ENCODE measurements at places on chromosomes 3 and 15.

- no peak for DNase-seq
These were observed 154.6 kb upstream of the ICE2 start for GRCh38 chr15:60633426-60633968.

DNA sequence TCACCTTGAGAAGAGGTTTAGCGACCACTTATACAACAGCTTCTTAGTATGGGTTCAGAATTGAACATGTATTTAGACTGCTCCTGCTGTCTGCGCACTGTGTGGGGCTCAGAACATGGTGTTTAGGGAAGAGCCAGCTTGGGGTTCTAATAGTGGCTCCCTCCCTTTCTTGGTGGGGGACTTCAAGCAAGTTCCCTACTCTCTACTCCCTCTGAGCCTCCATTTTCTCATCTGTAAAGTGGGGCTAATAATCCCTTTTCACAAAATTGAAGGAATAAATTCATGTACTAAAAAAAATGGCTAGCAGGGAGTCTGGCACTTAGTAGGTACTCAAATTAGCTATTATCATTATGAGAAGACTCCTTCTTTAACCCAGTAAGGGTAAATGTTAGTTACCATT is 97.5 kb upstream of the SPATA12 start:
- no peak for DNase-seq

DNA sequence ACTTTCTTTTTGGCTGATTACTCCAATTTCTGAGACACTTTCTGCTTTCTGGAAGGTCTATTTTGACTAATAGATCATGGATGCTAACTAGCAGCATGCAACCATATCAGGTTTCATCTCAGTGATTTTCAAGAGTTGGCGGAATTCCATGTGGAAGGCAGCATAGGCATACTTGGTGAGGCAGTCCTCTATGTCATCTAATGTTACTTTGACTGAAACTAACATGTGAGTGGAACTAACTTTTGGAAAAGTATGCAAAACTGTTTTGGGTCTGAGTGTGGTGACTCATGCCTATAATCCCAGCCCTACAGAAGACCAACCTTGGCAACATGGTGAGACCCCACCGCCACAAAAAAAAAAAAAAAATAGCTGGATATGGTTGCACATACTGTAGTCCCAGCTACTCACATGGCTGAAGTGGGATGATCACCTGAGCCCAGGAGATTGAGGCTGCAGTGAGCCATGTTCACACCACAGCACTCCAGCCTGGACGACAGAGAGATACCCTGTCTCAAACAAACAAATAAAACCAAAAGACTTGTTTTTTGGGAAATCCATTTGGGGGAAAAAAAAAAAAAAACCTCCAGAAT is 1033.7 kb downstream of the ROBO1 start:
- DNase-seq: no peak

GRCh38 chr3:18445401-18446148 is 20.4 kb upstream of the SATB1 start:
- no peak for DNase-seq

DNA sequence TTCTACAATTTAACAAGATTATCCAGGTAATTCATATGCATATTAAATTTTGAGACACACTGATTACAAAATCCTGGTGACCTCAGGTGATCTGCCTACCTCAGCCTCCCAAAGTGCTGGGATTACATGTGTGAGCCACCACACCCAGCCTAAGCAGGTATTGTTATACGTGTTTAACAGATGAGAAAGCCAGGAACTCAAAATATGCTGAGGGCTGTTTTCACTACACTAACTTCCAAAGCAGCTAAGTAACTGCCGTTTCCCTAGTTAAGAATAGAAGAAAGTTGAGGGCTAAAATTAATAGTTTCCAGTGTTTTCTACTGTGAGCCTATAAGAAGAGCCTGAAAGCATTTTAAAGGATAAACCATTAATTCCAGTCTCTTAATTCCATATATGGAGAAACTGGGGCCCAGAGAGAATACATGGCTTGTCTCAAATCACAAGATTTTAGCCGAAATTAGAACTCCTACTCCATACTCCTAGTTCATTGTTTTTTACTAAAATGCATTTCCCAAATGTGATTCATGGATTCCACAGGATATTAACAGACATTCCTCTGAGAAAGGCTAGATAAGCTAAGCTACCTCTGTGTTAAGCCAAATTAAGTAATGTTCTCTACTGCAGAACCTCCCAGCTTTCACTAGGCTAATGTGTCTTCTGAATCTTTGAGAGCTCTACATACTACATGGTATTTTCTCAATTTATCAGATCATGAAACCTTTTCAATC is 17.0 kb upstream of the AVEN start:
- DNase-seq: peak; percentile 64

GRCh38 chr3:49296781-49297411 is 19.9 kb upstream of the C3orf62 start:
- no peak for DNase-seq

DNA sequence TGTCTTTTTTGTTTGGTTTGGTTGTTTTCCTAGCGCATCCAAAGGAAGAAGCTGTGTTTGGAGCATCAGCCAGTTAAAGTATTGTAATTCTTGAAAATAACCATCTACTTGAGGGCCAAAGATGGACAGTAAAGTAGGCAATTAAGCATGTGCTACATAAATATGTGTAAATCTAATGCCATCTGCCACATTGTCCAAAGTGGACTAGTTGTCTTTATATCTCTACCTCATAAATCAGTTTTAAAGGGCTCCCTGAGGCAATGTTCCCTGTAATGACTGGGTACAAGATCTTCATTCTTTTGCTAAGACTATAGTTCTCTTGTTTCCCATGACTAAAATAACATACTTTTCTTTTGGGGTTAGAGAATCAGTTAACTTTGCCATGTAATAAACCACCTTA is 460.0 kb upstream of the RARB start:
- no peak for DNase-seq

DNA sequence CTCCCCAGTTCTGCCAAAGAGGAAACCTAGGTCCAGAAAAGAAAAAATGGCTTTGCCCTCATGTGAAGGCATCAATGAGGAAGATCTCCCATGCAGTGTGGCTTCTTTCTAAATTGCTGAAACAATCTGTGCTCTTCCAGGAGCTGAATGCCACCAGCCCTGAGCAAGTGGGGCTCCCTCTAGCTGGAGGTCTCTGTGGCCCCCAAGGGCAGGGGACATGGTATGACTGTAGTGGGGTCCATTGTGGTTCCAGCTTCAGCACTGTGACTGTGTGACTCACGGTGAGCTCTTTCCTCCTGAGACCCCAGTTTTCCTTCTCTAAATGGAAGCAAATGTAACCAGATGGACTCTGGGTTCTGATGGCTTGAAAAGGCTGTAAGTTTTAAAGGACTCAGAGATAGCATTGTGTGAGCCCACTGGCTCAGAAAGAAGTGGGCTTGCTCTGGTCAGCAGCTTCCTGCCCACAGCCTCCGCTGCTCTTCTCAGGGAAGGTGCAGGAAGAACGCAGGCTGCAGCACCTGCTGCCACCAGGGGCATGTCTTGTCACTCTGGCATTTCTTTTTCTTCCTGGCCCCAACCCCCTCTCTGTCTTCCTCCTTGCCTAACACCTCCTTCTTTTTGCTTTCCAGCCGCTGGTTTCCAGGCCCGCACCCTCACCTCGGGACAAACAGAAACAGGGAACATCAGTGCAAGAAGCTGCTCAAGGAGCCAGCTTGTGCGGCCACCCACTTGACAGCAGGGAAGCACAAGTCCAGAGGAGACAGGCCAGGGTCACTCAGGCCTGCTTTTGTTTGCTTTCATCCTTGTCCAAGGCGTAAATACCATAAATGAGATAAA is 5.8 kb upstream of the CXCR6 start:
- DNase-seq: no peak

DNA sequence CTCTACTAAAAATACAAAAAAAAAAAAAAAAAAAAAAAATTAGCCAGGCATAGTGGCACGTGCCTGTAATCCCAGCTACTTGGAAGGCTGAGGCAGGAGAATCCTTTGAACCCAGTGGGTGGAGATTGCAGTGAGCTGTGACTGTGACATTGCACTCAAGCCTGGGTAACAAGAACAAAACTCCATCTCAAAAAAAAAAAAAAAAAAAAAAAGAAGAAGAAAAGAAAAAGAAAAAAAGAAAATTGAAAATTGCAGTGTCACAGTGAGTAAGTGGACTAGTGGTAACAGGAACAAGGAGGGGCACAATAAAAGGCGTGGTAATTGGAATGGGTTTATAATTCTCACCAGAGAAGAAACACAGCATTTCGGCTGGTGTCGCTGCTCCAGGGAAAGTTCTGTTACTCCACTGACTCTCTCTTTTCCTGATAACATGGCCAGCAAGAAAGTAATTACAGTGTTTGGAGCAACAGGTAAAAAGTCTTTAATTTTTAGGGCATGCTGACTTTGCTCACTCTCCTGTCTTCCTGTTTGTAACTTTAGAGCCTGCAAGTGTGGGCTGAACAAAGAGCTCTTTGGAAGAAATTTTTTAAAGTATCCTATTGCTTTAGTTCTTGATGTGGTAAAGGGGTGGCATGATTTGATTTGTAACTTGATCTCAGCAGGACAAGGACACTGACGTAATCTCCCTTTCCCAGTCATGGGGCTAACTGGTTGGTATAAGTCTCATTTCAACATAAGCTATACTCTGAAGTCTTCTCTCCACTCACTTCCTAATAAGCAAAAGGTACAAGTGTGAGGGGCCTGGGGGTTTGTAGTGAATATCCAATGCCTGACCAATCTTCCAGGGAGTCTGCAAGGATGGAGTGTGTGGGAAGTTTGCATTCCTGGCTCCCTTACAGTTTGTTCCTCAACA is 22.1 kb upstream of the TRA2B start:
- no peak for DNase-seq

DNA sequence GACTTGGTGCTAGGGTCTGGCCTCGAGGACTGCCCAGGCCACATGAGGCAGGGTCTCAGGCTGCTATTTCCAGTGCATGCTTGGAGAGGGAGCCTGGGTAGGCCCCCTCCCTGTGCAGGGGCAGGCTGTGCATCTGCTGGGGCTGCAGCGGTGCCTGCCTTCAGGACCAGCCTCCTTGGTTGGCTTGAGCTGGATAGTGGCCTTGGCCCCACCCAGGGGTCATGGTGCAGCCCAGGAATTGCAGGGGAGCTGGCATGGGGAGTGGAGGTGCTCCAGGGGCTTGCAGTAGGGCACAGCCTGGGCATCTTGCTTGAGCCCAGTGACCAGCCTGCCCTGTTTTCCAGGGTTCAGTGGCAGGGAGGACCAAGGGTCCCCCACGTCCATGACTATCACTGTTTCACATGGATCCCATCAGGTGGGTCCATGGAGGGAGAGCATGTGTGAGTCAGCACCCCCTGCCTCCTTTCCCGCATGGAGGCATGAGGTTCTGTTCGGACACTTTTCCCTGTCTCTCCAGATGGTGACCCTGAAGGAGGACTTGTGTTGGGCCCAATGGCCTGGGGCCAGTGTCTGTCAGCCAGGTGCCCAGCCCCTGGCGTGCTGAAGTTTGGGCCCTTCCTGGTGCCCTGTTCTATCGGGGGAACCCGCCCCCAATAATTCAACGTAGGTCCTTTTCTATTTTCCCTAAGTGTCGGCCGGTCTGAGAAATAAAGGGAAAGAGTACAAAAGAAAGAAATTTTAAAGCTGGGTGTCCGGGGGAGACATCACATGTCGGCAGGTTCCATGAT is 218.6 kb downstream of the SNRPN start:
- no peak for DNase-seq

DNA sequence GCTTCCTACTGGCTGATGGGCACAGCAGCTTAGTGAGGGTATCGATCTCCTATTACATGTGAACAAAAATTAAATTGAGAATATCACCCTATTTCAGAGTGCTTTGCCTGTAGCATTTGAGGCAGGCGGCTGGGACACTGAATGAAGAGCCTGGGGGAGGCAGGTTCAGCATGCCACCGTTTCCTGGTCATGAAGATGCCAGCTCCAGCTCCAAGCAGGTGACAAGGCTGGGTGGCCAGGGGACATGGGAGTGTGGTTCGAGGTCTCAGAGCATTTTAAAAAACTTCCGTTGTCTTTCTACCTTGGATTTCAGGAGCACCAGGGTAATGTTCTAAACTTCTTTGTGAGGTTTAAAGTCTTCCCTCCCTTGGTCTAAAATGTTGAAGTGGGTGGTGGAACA is 158.2 kb downstream of the RPLP1 start:
- no peak for DNase-seq

GRCh38 chr3:101725194-101725889 is 928 bp downstream of the CEP97 start:
- no peak for DNase-seq

DNA sequence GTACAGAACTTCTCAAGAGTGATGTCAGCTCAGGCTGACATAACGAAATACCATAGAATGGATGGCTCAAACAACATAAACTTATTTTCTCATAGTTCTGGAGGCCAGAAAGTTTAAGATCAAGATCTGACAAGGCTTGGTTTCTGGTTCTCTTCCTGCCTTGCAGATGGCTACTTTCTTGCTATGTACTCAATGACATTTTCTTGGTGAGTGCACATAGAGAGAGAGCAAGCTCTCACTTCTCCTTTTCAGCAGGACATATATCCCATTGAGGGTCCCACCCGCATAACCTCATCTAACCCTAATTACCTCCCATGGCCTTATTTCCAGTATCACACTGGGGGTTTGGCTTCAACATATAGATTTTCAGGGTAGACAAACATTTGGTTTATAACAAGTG is 1072.1 kb downstream of the PLOD2 start:
- no peak for DNase-seq

DNA sequence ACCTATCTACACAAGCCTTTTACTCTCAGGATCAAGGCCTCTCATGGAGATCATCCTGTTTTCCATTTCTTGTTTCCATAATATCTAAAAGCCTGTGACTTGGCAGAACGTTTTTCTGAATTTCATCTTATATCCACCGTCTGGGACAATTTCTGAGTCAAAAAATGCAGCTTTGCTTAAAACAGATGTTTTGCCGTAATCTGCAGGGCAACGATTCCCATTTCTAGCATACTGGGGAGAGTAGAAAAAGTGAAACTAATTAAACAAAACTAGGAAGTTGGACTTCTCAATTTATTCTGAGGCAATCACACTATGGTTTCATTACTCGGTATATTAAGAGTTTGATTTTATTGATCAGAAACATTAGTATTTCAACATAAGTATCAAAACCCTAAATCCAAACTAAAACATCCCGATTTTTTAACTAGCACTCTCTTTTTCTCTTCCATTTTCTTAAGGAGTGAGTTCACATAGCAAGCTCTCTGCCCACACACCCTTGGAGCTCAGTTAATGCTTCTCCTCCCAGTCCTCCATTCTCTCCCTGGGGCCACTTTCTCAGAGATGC is 33.6 kb downstream of the SPATA12 start:
- DNase-seq: no peak

GRCh38 chr15:73952171-73952912 is 26.1 kb downstream of the LOXL1 start:
- DNase-seq: no peak

- no peak for DNase-seq
These were observed 13.3 kb upstream of the LRRC15 start for GRCh38 chr3:194382892-194383223.

DNA sequence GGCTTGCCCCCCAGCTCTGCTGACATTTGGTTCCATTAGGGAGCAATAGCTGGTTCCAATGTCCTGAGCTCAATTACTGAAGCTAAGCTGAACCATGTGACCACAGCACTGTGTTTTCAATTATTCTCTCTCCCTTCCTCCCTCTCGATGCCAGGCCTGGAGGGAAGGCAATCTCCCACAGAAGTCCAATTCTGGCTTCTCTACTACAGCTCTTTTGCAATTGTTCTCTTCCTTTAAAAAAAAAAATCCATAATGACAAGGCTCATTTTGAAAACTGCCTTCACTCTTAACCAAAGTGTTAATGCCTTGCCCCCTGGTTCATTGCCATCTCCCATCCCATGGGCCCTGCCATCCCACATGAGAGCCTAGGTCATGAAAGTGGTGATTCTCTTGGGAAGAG is 24.8 kb downstream of the IL16 start:
- no peak for DNase-seq

- peak; percentile 51 for DNase-seq
These were observed 139.4 kb downstream of the BBX start for GRCh38 chr3:107662124-107662507.

Measured in GM04503 (cell line).